ENCODE measurements at places on chromosomes 11 and 22.

GRCh38 chr11:17528181-17528691 lies 16.0 kb downstream of the USH1C start:
- DNase-seq: peak; percentile 16

DNA sequence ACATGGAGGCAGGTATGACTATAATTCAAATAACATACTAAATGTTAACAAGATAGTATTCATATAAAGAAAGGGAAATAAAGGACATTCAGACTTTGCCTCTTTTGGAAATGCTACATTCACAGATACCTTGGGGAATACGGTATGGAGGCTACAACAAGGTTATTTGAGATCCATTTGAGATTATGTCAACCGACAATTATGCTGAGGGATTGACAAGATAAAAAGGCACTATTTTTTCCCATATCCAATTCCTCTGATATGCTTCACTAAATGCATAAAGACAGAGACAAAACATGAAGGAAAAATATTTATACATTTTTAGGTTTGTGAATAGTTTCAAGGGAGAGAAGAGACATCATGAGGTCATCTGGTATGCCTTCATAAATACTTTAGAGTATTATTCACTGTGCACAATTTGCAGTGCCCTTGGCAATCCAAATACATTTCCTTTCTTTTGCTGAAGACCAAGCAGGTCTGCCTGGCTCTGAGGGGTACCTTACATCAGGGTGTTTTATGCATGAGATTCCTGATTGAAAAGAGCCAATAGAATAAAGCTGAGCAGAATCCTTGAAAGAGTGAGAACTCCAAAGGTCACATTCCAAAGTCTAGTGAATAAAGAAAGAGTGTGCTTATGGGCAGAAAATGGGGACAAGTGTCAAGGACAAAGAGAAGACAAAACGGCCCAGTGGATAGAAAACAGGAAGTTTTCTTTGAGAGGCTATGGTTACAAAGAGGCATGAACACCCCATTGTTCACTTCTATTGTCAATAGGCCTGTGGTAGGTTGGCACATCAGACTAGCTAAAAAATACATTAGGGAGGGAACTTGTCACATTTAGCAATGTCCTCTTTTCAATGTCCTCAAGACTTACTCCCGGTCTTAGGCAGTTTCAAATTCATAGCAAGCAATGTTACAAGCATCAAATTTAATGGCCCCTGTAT lies 455.8 kb downstream of the LRRC4C start:
- no peak for DNase-seq

- DNase-seq: no peak
Observed at GRCh38 chr11:124978316-124978715, 24.3 kb downstream of the CCDC15 start.

- no peak for DNase-seq
Observed at GRCh38 chr11:86578727-86579405, 93.5 kb downstream of the ME3 start.

- no peak for DNase-seq
Observed at GRCh38 chr11:70568035-70568813, 169.9 kb downstream of the CTTN start.

DNA sequence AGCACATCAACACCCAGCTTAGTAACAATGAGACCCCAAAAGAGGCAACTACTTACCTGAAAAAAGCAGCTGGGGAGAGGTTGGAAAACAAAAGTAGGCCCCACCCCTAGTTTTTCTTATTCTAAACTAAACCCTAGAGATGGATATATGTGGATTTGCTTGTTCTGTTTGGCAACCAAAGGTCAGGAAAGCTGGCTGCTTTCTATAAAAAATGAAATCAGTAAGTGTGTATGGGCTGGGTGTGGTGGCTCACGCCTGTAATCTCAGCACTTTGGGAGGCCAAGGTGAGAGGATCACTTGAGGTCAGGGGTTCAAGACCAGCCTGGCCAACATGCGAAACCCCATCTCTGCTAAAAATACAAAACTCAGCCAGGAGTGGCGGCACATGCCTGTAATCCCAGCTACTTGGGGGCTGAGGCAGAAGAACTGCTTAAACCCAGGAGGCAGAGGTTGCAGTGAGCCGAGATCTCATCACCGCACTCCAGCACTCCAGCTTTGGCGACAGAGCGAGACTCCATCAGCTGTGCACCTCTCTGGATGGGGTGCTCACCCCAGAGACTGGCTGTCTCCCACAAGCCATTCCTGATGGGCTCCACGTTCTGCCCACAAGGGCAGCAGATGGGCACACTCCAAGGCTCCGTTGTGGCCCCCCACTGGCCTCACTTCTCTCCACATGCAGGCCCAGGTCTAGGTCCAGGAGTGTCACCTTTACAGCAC lies 30.0 kb downstream of the PACSIN2 start:
- no peak for DNase-seq

- no peak for DNase-seq
Observed at GRCh38 chr11:109564241-109564640, 142.3 kb downstream of the C11orf87 start.

- no peak for DNase-seq
Observed at GRCh38 chr11:73833067-73833466, 43.6 kb downstream of the COA4 start.

- no peak for DNase-seq
Observed at GRCh38 chr11:70399681-70400112, 1.4 kb downstream of the CTTN start.

GRCh38 chr11:75413864-75414263 lies 14.5 kb downstream of the RPS3 start:
- DNase-seq: no peak

DNA sequence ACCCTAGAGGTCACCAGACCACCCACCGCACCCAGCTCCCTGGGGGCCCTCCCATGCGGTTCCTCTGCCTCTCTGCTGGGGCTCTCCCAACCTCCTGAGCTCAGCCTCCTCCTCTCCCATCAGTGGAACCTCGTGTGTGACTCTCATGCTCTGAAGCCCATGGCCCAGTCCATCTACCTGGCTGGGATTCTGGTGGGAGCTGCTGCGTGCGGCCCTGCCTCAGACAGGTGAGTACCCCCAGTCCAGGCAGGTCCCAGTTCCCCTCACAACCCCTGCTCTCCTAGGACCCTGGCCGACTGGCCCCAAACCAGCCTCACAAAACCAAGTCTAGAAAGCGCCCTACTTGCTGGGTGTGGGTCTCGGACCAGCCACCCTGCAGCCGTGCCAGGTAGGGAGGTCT lies 1.6 kb downstream of the SLC22A12 start:
- no peak for DNase-seq

DNA sequence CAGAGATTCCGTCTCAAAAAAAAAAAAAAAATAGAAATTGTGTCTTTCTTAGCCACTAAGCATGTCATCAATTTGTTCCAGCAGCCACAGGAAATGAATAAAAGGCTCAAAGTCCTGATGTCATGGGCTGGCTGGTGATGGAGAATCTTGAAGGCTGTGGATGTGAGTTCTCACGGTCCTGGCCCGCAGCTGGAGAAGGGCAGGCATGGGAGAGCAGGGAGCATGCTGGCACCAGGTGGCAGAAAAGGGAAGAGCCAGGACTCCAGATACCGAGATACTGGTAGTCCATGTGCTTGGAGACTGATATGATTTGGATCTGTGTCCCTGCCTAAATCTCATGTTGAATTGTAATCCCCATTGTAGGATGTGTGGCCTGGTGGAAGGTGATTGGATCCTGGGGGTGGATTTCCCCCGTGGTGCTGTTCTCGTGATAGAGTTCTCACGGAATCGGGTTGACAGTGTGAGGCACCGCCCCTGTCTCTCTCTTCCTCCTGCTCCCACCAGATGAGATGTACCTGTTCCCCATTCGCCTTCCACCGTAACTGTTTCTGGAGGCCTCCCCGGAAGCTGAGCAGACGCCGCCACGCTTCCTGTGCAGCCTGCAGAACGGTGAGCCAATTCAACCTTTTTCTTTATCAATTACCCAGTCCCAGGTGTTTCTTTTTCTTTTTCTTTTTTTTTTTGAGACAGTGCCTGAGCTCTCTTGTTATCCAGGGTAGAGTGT lies 18.1 kb downstream of the MRGPRD start:
- no peak for DNase-seq

All from stimulated activated CD4-positive, alpha-beta T cell treated with anti-CD3 and anti-CD28 coated beads, Interleukin-12 subunit alpha, Interleukin-12 subunit beta, amount 100 ng/mL, for 48 hours (primary cell).